ENCODE measurements at places on chromosomes 2 and 18.
A peak's percentile ranks its signal among the peaks of the same experiment; 100 is the strongest.

DNA sequence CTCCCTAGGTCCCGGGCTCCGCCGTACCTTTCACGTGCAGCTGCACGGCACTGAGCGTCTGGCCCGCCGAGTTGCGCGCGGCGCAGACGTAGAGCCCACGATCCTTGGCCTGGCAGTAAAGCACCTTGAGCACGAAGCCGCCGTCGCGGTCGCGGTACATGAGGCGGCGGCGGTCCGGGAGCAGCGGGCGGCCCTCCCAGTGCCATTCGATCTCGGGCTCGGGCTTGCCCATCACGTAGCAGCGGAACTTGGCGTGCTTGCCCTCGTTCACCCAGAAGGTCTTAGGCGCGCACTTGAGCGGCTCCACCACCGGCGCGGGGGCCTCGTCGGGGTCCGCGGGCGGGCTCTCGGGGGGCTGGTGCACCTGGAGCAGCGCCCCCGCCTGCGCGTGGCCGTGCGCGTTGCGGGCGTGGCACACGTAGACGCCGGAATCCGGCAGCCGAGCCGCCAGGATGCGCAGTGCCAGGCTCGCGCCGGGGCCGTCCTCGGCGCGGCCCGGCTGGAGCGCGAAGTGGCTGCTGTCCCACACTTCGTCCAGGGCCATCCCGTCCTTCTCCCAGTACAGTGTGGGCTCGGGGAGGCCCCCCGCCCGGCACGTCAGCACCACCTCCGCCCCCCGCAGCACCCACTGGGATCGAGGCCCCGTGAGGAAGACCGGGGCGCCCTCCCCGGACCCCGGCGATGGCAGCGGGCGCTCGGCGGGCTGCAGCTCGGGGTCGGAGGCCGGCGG is 980 bp downstream of the OBSL1 start:
- H3K27ac ChIP-seq = no peak overlapping the region
- no peak overlapping the region for H3K4me3 ChIP-seq
- peaks cover 34% of the 10 kb centered on the region for H3K27me3 ChIP-seq
- H3K36me3 ChIP-seq = no peaks in the 10 kb centered on the region

GRCh38 chr18:62152844-62153243 is 34.0 kb downstream of the PIGN start:
- no peaks in the 10 kb centered on the region for H3K27me3 ChIP-seq
- peaks cover 4% of the 10 kb centered on the region for H3K36me3 ChIP-seq
- no peak overlapping the region for H3K27ac ChIP-seq
- H3K4me3 ChIP-seq = no peak overlapping the region
- H3K4me1 ChIP-seq = no peaks in the 10 kb centered on the region

DNA sequence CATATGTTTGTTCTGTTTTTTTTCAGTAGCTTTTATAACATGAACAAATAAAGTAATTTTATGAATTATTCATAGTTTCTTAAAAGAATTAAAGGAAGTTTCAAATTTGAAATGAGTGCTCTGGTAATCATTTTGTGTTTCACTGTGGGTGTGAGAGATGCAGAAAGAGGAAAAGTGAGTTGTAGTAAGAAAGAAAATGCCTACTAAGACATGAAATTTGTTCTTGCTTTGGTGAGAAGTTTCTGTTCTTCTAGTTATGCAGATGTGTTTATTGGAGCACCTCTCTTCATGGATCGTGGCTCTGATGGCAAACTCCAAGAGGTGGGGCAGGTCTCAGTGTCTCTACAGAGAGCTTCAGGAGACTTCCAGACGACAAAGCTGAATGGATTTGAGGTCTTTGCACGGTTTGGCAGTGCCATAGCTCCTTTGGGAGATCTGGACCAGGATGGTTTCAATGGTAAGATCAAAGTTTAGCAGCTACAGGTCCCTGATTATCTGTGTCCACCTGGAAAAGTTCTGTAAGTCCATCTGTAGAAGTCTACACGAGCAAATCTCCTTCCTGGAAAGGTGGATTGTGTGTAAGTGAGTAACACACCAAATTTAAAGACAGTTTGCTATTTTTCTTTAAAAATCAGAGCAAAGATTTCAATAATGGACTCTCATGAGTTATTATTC is 51.4 kb downstream of the ITGAV start:
- no peak overlapping the region for H3K4me3 ChIP-seq
- H3K36me3 ChIP-seq = no peaks in the 10 kb centered on the region
- no peak overlapping the region for H3K27ac ChIP-seq
- no peaks in the 10 kb centered on the region for H3K27me3 ChIP-seq

DNA sequence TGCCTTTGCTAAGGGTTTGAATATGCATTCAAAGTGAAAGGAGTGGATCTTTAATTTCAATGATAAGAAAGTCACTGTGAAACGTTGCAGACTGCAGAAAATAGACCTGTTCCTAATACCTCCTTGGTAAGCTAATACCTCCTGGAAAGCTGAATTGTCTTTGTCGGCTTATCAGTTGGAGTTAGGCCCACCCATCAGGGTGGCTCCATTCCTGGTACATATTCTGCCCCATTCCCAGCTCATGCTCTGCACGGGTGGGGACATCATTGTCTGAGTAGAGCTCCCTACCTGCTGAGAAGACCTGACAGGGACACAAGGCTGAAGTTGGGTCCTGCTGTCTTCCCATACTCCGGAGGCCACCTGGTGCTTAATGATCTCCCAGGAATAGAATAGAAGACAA is 203.3 kb downstream of the EN1 start:
- H3K4me3 ChIP-seq = no peak overlapping the region
- H3K27ac ChIP-seq = no peak overlapping the region
- H3K36me3 ChIP-seq = no peaks in the 10 kb centered on the region
- peaks cover 3% of the 10 kb centered on the region for H3K27me3 ChIP-seq
- H3K4me1 ChIP-seq = no peaks in the 10 kb centered on the region

GRCh38 chr2:203973000-203973399 is 36.4 kb downstream of the ICOS start:
- no peak overlapping the region for H3K4me3 ChIP-seq
- DNase-seq = no peak
- no peaks in the 10 kb centered on the region for H3K36me3 ChIP-seq
- H3K27me3 ChIP-seq = no peaks in the 10 kb centered on the region
- no peak overlapping the region for H3K27ac ChIP-seq
- H3K4me1 ChIP-seq = no peaks in the 10 kb centered on the region

DNA sequence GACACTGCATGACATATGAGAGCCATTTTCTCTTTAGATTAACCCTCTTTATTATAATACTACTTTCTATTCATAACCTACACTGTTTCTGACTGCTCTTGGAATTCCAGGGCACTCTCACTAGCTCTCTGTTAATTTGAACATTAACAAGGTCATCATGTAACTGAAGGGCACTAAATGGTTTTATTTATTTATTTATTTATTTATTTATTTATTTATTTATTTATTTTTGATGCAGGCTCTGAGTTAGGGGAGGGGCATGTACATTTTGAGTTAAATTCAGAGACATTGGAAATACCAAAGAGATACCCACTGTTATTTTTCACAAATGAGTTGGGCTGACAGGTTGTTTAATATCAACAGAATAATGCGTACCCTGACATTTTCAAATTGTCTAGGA is 1038.7 kb upstream of the NRXN1 start:
- DNase-seq = no peak
- no peaks in the 10 kb centered on the region for H3K36me3 ChIP-seq
- H3K4me1 ChIP-seq = no peaks in the 10 kb centered on the region
- no peak overlapping the region for H3K4me3 ChIP-seq

DNA sequence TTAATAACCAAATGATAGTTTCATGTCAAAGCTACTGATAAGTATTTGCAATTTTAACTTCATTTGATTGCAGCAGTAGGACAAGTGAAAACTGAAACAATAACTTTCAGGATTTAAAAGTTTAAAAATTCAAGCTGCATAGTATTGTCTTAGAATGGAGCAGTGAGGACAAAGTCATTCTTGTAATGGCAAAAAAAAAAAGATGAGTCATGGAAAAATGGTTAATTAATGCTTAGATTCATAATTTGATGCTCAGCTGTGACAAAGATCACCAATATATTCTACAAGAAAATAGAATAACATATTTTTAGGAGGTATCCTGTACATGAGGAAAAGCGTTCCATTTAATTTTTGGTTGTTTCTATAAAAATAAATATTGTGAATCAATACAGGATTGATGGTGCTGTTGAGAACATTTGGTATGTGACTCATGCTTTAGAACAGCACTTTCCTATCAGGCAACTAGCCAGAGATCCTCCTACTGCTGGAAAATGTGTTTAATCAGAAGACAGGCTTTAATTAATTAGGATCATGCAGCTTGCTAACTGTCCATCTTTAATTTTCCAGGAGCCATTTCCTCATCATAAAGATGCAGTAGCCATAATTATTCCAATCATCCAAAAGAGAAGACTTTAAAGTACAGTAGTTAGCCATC is 239.0 kb upstream of the MMADHC start:
- H3K4me1 ChIP-seq = no peaks in the 10 kb centered on the region
- H3K27me3 ChIP-seq = no peaks in the 10 kb centered on the region
- no peak overlapping the region for H3K27ac ChIP-seq
- H3K36me3 ChIP-seq = no peaks in the 10 kb centered on the region

- peak; percentile 26 for DNase-seq
- no peak overlapping the region for H3K27ac ChIP-seq
- peaks cover 65% of the 10 kb centered on the region for H3K27me3 ChIP-seq
- no peaks in the 10 kb centered on the region for H3K36me3 ChIP-seq
- H3K4me1 ChIP-seq = peaks cover 10% of the 10 kb centered on the region
- peak overlapping the region; percentile 48 for H3K4me3 ChIP-seq
These were observed 611 bp downstream of the TCF7L1 start for GRCh38 chr2:85133751-85134254.

GRCh38 chr2:109053716-109054115 is 64.7 kb upstream of the EDAR start:
- no peak overlapping the region for H3K4me3 ChIP-seq
- no peak overlapping the region for H3K27ac ChIP-seq
- H3K4me1 ChIP-seq = peaks cover 9% of the 10 kb centered on the region
- no peak for DNase-seq
- H3K27me3 ChIP-seq = no peaks in the 10 kb centered on the region
- H3K36me3 ChIP-seq = no peaks in the 10 kb centered on the region

GRCh38 chr2:100944617-100945432 is 57.3 kb upstream of the RPL31 start:
- DNase-seq = no peak
- no peaks in the 10 kb centered on the region for H3K36me3 ChIP-seq
- H3K27me3 ChIP-seq = peaks cover 3% of the 10 kb centered on the region
- peaks cover 19% of the 10 kb centered on the region for H3K4me1 ChIP-seq

- peaks cover 39% of the 10 kb centered on the region for H3K4me1 ChIP-seq
- DNase-seq = no peak
- peaks cover 2% of the 10 kb centered on the region for H3K27me3 ChIP-seq
- H3K36me3 ChIP-seq = peaks cover 4% of the 10 kb centered on the region
- no peak overlapping the region for H3K4me3 ChIP-seq
- H3K27ac ChIP-seq = no peak overlapping the region
These were observed 48.9 kb upstream of the NABP1 start for GRCh38 chr2:191629001-191629453.

- no peak overlapping the region for H3K27ac ChIP-seq
- H3K27me3 ChIP-seq = peaks cover 2% of the 10 kb centered on the region
- H3K4me1 ChIP-seq = no peaks in the 10 kb centered on the region
- H3K36me3 ChIP-seq = no peaks in the 10 kb centered on the region
These were observed 274.9 kb upstream of the FANCL start for GRCh38 chr2:58515827-58516573.

DNA sequence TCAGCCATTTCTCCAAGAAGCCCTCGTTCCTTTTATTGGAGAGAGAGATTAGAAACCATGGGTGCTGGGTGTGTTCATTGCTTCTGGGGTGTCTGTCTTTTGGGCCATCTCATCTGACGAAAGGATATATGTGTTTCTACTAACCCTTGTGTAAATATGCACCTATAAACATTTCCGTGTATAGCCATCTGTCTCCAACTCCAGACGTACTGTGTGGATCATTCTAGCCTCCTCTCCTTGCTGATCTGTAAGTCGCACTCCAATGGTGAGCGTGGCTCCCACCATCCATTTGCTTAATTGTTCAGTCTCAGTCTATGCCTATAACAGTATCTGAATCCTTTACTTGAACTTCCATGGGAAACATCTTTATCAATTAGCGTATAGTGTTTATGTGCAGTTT is 1.8 kb downstream of the RBFA start:
- peaks cover 18% of the 10 kb centered on the region for H3K36me3 ChIP-seq
- H3K4me3 ChIP-seq = no peak overlapping the region
- H3K27me3 ChIP-seq = no peaks in the 10 kb centered on the region
- no peak for DNase-seq
- peaks cover 23% of the 10 kb centered on the region for H3K4me1 ChIP-seq
- H3K27ac ChIP-seq = no peak overlapping the region

DNA sequence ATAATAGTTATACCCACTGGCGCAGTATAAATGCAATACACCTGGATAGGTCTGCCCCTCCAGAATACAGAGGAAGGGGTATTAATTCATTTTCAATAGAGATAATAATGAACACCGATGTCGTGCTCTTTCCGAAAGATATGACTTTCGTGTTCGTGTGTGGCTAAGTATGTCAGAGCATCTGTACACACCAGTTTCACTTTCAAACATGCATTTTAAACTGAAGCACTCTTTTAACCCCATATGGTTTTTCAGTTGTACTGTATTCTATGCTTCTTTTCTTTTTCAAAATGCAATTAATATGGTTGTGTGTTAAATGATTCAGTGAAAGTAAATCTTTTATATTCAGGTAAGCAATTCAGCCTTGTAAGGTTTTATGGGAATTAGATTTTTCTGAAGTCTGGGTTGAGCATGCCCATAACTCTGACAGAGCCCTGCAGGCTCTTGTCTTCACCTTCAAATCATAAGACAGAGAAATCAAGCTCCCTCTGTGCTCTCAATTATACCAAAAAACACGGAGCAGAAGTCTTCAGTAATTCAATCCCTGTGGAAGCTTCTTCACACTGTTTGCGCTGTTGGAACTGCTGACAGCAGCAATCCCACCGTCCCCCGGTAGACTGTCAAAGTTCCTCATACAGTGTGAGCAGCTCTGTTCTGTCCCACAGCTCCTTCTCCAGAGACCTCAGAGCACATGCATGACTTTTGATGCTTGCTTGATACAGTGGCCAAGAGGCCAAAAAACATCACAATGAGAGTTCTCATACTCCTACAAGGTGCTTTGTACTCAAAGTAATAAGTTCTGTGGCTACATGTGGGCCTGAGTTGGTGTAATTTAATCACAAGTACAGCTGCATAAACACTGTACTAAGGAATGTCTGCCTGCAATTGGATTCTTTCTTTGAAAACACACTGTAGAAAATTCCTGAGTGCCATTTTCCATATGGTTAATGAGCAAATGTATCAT is 186.8 kb downstream of the ZNF521 start:
- H3K27ac ChIP-seq = peak overlapping the region; percentile 47
- peaks cover 15% of the 10 kb centered on the region for H3K4me1 ChIP-seq
- DNase-seq = no peak
